ENCODE measurements at places on chromosomes 5 and 9.

- DNase-seq = no peak
Observed at GRCh38 chr5:72012906-72013305, 94.4 kb upstream of the MAP1B start.

- DNase-seq = no peak
Observed at GRCh38 chr5:83857341-83857740, 136.7 kb upstream of the HAPLN1 start.

- no peak for DNase-seq
Observed at GRCh38 chr9:135146766-135147473, 59.5 kb downstream of the OLFM1 start.

DNA sequence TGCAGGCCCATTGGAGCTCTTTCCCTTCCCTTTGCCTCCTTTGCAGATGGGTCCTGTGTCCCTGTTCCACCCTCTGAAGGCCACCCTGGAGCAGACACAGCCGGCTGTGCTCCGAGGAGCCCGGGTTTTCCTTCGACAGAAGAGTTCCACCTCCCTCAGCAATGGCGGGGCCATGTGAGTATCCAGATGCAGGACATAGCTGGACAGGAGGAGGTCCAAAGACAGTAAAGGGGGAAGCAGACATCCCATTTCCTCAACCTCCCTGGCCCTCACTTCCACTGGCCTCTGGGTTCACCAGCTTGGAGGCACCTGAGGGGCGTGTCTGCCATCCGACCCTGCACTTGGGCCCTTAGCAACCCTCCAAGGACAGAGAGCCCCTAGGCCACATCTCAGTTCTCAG, 237.9 kb downstream of the CACNA1B start:
- DNase-seq = no peak

- DNase-seq = peak; percentile 34
Observed at GRCh38 chr9:96071076-96071814, 195.8 kb downstream of the ERCC6L2 start.

GRCh38 chr5:96503501-96504236, 70.6 kb upstream of the PCSK1 start:
- DNase-seq = no peak

DNA sequence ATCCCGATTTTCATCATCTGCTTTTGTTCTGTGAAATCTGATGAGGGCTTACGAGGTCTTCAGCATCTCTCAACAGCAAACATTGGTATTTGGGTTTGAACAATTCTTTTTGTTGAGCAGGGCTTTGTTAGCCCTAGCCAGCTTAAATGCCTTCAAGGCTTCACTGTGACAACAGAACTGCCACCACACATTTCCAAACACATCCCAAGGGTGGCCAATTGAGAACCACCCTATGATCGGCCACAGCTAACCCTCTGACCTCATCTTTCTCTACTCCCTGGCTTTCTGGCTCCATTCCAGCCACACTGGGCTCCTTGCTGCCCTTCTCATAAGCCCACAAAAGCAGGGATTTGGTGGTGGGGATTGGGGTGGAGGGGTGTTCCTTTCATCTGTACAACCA, 17.6 kb downstream of the MTX3 start:
- no peak for DNase-seq

DNA sequence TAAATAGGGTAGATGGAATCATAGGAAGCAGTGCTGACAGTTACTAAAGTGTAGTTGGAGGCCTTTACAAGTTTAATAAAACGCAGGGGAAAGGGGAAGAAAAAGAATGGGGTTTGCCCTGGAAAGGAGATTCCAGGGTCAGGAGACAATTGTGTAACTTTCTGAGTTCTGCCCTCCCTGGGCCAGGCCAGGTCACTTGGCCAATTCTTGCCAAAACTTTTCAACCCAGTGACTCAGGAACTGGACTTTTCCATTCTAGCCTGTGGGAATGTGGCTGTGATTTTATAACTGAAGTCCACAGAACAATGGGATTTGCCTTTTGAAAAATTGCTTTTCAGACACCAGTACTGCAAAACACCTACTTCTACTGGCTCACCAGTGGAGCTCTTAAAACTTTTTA, 289.8 kb upstream of the ANKRD55 start:
- DNase-seq = peak; percentile 55

DNA sequence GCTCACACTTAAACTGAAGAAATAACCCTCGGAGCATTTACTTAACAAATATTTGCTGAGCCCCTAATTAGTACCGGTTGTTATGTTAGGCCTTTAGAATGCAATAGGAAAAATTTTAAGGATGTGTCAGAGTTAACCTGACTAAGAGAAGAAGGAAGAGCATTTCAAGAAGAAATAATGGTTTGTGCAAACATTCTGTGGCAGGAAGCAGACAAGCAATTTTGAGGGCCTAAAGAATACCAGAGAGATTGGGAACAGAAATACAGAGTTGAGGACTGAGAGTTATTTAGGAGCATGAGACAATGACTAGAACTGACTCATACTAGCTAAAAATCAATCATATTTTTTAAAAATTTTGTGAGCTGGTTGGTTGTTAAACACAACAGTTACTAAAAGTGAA, 218.8 kb downstream of the PRR16 start:
- DNase-seq = peak; percentile 75

DNA sequence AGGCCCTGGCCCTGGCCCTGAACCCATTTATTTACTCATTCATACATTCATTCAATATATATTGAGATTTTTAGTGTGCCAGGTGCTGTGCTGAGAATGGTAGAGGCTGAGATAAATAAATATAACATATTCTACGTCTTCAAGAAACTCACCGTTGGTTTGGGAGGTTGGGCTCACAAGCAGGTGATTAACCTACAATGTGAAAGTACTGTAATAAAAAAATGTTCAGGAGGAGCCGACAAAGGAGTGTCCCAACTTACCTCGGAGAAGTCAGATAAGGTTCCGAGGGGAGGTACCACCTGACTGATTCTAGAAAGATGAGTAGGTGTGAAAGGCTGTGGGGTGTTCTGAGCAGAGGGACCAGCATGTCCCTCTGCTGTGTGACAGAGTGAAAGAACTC, 479.6 kb upstream of the KLF4 start:
- no peak for DNase-seq

GRCh38 chr5:20536341-20536740, 548.3 kb upstream of the CDH18 start:
- no peak for DNase-seq

GRCh38 chr9:70911791-70912190, 209.6 kb downstream of the TRPM3 start:
- no peak for DNase-seq

DNA sequence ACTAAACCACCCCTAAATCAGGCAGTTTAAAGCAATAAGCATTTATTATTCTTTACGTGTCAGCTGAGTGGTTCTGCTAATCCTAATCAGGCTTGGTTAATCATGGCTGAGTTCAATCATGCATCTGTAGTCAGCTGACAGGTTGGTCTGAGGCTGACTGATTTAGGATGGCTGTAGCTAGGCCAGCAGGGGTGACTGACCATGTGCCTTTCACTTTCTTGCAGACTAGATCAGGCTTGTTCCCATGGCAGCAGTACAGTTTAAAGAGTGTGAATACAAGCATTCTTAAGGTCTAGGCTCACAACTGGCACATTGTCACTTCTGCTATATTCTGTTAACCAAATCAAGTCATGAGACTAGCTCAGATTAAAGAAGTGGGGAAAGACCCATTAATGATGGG, 16.1 kb upstream of the MPDZ start:
- DNase-seq = no peak

- no peak for DNase-seq
Observed at GRCh38 chr5:98845878-98846277, 72.4 kb downstream of the RGMB start.

DNA sequence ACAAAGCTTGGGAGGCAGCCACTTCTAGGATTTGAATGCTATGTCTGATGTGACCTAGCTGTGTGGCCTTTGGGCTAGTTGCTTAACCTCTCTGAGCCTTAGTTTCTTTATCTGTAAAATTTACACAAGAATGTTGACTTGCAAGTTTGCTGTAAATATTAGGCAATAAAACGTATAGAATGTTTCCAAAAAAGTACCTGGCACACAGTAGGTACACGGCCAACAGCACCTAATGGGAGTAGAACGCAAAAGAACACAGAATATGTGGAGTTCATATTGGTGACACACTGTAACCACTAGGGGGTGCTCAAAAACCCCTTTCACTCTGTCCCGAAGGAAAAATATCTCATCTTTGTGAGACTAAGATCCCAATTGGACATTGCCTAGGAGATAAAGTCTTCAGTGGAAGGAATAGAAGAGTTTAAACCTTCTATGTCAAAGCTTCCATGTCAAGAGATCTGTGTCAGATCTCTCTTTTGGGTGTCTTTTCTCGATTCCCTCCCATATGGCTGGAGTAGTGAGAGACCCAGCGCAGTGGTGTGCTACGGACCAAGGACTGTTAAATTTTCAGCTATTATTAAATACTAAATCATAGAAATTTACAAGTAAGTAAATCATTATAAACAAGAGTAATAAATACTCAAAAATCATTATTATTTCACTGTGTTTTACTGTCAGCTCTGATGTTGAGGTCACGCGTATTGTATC, 145.4 kb upstream of the RAD23B start:
- DNase-seq = peak; percentile 44

- DNase-seq = no peak
Observed at GRCh38 chr5:39566891-39567290, 142.1 kb upstream of the DAB2 start.

DNA sequence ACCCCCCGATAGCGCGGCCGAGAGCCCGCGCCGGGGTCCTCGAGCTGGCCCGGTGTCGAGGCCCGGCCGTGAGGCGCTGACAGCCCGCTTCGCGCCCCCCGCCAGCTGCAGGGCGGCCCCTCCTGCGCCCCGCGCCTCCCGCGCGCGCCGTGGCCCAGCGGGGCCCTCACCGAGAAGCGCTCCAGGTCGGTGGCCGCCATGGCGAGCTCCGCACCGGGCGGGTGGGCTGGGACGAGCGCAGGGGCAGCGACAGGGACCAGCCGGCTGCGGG, 166 bp downstream of the SEPTIN8 start:
- DNase-seq = no peak

GRCh38 chr5:172545291-172545801, 91.0 kb upstream of the SH3PXD2B start:
- DNase-seq = no peak

- no peak for DNase-seq
Observed at GRCh38 chr9:82090046-82090445, 101.5 kb downstream of the SPATA31D1 start.

DNA sequence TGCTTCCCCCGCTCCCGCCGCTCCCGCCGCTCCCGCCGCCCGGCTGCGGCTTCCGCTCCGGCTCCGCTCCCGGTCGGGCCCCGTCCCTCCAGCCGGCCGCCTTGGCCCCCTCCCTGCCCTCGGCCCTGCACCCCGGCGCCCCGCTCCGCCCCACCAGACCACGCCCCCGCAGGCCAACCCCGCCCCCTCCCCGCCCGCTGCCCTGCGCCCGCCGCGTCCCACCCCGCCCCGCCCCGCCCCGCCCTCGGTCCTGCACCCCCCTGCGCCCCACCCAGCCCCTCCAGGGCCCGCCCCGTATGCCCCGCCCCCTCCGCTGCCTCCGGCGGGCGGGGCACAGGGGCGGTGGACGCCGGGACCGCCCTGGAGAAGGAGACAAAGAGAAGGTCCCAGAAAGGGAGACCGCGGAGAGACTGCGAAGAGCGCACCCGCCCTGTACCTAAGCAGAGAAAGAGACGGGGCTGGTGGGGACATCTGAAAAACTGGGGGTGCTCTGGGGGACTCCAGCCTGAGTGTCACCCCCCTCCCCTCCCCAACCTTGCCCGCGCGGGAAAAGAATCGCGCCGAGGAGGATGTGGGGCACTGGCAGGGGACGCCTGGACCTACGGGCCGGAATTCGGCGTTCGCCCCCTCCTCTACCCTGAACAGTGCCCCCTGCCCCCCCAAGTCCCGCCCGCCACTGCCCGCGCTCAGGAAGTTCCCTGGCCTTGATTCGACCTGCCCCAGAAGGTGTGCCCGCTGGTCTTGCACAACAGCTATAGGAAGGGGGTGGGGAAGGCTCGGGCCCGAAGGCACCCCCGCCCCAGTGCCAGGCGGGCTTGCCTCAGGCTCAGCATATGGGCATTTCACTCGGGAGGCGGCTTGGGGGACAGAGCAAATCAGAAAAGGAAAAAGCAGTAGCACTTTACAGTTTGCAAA, 42.8 kb upstream of the STXBP1 start:
- peak; percentile 87 for DNase-seq

GRCh38 chr5:172451771-172452197, 2.5 kb downstream of the SH3PXD2B start:
- peak; percentile 70 for DNase-seq

- no peak for DNase-seq
Observed at GRCh38 chr5:80559244-80559643, 10.8 kb downstream of the ANKRD34B start.

GRCh38 chr9:116800885-116801284, 113.8 kb downstream of the TRIM32 start:
- no peak for DNase-seq

All from EL (cell line).